Lower lobe of right lung (tissue), 2 donors: ENCODE measurements at places on chromosomes 11 and 22. TPM values are rescaled to one million over a fixed set of nuclear protein-coding genes. Genes with fewer than 3 reads are reported as not detected.

PKDREJ gene
- not detected for total RNA-seq

CRACR2B gene
- 43.6 TPM for total RNA-seq

LRRC75B gene
- total RNA-seq: 10.2 TPM

PRR14L gene
- total RNA-seq: 57.9 TPM

OR5P2 gene
- total RNA-seq: 2.2 TPM

CNTN5 gene
- total RNA-seq: 0.24 TPM

LAYN gene
- total RNA-seq: 15.0 TPM

TSGA10IP gene
- not detected for total RNA-seq

PANX2 gene
- 2.5 TPM for total RNA-seq

VSIG10L2 gene
- total RNA-seq: not detected

SCGB2A2 gene
- not detected for total RNA-seq

SAA1 gene
- 36.7 TPM for total RNA-seq

APOA5 gene
- total RNA-seq: 0.41 TPM
